NCI-H1048 (cell line): ENCODE measurements at places on chromosomes 1 and 21.
A peak's percentile ranks its signal among the peaks of the same experiment; 100 is the strongest.

DNA sequence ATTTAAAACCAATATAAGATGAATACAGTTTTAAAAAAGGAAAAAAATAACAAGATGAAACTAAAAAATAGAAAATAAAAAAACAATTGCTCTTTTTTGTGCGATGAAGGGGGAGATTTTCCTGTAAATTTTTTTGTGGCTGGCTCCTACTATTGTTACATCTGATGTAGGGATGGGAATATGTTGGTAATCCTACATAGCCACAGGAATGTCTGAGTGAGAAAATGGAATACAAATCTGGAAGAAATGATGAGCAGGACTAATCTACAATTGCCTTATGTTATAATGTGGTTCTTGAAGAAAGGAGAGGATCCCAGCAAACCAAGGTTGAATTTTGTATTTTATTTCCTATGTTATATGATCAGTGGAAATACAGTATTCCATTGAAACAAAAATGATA lies 40.9 kb downstream of the ATP6V1G3 start:
- no peak for DNase-seq

DNA sequence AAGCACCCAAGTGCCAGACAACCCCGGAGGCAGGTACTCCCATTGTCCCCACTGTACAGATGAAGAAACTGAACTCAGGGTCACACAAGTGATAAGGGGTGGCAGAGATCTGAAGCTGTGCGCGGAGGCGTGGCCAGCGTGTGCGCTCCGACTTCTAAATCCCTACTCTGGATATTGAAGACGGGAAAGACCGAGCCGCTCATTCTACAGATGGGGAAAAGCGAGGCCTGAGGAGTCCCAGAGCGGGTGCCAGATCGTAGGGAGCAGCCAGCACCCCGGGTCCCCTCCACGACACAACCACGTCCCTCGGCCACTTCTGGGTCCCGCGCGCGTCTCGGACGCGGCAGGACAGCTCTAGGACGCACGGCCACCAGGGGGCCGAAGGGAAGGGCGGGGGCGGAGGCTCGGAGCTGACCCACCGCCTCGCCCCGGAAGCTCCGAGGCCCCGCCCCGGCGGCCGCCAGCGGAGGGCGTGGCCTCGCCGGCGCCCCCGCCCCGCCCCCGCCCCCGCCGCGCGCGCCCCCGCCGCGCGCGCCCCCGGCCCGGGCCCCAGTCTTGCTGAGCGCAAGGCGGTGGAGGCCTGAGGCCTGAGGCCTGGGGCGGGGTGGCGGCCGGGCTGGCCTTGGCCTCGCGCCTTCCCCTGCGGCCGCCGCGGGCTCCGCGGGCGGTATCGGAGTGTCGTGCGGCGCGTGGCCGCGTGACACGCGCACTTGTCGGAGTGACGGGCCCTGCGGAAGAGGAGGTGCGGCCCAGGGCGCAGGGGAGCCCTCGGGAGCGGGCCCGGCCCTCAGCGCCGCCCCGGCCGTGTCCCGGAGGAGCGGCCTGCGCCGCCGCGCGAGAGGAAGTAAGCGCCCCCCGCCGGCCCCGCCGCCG lies at the start of gene H6PD:
TSS of gene H6PD (plus strand) at position 552 of the 873 bp plus-strand sequence. CDS start 10,161 bp downstream, outside the sequence.
- peak; percentile 30 for DNase-seq

DNA sequence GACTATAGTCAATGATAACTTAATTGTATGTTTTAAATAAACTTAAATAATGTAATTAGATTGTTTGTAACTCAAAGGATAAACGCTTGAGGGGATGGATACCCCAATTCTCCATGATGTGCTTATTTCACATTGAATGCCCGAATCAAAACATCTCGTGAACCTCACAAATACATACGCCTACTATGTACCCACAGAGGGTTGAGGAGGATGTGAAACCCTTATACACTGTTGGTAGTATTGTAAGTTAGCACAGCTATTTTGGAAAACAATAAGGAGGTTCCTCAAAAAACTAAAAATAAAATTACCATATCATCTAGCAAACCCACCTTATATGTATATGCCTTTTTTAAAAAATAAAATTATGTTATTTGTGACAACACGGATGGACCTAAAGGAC lies 198.6 kb downstream of the MRPL39 start:
- no peak for DNase-seq

DNA sequence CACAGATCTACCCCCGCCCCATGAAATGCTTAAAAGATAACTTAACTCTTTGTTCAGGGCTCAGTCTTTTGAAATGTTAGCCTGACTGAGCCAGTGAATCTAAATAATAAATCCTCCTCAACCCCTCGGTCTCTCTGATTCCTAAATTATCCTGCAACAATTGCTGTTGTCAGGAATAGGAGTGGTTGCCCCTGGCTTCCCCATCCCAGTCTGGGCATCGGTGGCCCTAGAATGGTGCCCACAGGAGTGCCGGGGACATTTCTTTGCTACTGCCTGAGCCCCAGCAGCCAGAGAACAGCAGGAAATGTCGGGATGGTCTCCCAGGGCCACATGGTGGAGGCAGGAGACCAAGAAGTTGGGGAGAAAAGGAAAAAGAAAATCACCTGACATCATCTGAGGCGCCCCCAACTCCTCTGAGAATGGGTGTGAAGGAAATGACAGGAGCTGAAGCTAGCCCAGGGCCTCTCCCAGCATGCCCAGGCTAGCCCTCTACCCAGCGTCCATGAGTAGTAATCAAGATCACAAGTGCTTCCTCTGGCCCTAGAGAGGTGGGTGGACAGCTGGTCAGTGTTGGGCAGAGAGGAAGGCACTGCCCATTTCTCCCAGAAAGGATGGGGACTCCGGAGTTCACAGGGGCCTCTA lies 1.6 kb downstream of the PADI4 start:
- no peak for DNase-seq

GRCh38 chr1:109269981-109270622 lies 12.8 kb downstream of the PSRC1 start:
- no peak for DNase-seq

DNA sequence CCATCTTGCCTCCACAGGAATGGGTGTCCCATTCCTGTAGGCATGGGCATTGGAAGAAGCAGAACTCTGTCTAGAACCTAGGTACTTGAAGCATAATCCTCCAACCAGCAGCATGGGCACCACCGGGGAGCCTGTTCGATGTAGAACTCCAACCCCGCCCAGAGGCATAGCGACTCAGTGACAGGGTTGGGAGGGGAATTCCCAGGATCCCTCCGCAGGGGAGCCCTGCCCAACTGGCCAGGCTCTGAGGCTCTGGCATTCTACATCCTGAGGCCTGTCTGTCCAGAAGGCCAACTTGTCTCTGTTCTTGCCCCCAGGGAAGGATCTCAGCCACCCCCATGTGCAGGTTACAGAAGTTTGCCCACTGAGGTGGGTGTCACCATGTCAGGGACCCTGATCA lies 38.2 kb downstream of the CACNA1S start:
- no peak for DNase-seq

DNA sequence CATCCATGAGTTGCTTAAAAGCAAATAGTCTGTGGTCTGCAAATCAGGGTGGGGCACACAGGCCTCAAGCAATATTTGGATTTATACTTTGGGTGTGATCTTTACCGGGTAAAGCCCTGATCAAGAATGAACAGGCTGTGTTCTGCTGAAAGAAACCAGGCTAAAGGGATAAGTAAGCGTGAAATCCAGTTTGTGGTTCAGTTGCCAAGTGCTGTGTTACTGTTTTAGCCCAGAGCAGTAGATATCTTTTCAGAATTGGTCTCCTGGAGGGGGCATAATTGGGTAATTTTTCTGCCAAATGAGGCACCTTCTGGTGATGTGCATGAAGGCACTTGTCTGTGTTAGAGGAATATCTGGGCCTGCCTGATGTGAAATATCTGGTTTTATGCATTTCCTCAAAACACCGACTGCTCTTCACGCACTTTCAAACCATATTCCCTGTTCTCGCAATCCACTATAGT lies 21.4 kb downstream of the AIM2 start:
- DNase-seq: peak; percentile 35
